Neural crest cell (in vitro differentiated cells): ENCODE measurements at places on chromosomes 16 and 17. TPM values are rescaled to one million over a fixed set of nuclear protein-coding genes. Genes with fewer than 3 reads are reported as not detected.

DNA sequence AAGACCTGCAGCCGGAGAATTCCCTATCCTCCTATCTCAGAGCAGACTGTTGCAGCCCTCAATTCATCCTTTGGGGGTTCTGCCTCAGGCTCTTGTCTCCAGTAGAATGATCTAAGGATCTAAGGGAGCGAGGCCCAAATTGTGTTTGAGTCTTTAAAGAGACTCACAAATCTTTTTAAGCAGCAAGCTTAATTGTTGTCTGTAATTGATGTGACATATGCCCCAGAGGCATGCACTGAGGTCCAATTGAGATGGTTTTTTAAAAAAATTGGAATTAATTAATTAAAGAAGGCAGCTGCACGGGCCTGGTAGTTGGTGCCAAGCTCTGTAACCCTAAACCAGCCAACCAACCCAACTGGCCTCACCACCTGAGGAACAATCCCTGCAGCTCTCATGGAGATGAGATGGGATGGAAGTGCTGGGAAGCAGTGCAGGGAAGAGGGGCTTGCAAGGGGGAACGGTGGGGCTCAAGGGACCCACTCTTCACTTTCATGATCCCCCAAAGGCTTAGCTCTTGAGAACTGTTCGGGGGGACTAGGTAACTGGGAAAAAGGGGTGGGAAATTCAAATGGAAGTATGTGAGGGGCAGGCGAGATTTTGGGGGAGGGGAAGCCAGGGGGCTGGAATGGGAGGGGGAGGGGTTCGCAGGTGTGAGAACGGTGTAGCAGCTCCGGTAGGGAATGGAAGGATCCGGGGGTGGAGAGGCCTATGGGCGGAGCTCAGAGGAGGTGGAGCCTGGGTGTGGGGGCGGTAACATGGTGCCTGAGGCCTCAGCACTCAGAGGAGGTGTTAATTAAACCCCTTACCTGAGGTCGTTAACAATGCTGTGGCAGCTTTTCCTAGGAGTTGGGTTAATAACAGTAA is 9.2 kb upstream of the ZNF652 start:
- H3K27ac ChIP-seq: no peak overlapping the region
- H3K4me3 ChIP-seq: no peak overlapping the region
- H3K4me1 ChIP-seq: peaks cover 2% of the 10 kb centered on the region
- no peak for DNase-seq

GRCh38 chr16:78133919-78134318 is 34.5 kb downstream of the WWOX start:
- no peak overlapping the region for H3K4me3 ChIP-seq
- H3K27me3 ChIP-seq: no peaks in the 10 kb centered on the region
- peaks cover 3% of the 10 kb centered on the region for H3K36me3 ChIP-seq

DNA sequence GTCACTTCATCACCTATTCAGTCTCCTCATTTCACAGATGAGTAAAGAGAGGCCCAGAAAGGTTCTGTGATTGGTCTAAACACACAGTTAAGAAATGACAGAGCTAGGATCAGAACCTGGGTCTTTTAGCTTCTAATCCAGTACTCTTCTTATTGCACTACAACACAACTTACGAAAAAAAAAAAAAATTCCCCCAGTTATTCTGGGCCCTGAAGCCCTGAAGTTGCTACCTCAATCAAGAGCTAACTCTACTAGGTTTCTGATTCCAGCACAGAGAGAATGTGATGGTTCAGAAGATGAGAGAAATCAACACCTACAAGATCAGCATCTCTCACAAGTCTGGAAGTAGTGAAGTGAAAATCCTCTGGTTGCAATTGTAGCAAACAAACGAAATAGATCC is 37.3 kb downstream of the GRB7 start:
- H3K4me3 ChIP-seq: no peak overlapping the region
- H3K4me1 ChIP-seq: peaks cover 4% of the 10 kb centered on the region
- no peaks in the 10 kb centered on the region for H3K36me3 ChIP-seq
- H3K27ac ChIP-seq: no peak overlapping the region
- peaks cover 56% of the 10 kb centered on the region for H3K27me3 ChIP-seq
- no peak for DNase-seq

- no peak for DNase-seq
- peaks cover 26% of the 10 kb centered on the region for H3K4me1 ChIP-seq
- no peaks in the 10 kb centered on the region for H3K36me3 ChIP-seq
- H3K27ac ChIP-seq: peak overlapping the region; percentile 37
- H3K4me3 ChIP-seq: no peak overlapping the region
- peaks cover 22% of the 10 kb centered on the region for H3K27me3 ChIP-seq
Observed at GRCh38 chr17:72602517-72603419, 481.9 kb downstream of the SOX9 start.

- no peak overlapping the region for H3K27ac ChIP-seq
- peak overlapping the region; percentile 98 for H3K4me3 ChIP-seq
- no peak for DNase-seq
- peaks cover 9% of the 10 kb centered on the region for H3K36me3 ChIP-seq
- peaks cover 9% of the 10 kb centered on the region for H3K27me3 ChIP-seq
Observed at GRCh38 chr16:1311738-1312466, 2.5 kb downstream of the UBE2I start.

- no peaks in the 10 kb centered on the region for H3K36me3 ChIP-seq
- H3K4me3 ChIP-seq: no peak overlapping the region
- DNase-seq: no peak
- no peak overlapping the region for H3K27ac ChIP-seq
- H3K4me1 ChIP-seq: no peaks in the 10 kb centered on the region
Observed at GRCh38 chr16:85104821-85105391, 7.4 kb downstream of the CIBAR2 start.

- H3K36me3 ChIP-seq: no peaks in the 10 kb centered on the region
- no peak overlapping the region for H3K27ac ChIP-seq
- DNase-seq: no peak
- no peak overlapping the region for H3K4me3 ChIP-seq
- H3K4me1 ChIP-seq: peaks cover 20% of the 10 kb centered on the region
Observed at GRCh38 chr17:17401271-17401781, 75.5 kb upstream of the MED9 start.

The SP6 gene
- 0.16 and 0.25 TPM in 2 replicates for total RNA-seq

The UTS2R gene
- not detected in 2 replicates for total RNA-seq

The HOXB1 gene
- 2.7 and 3.6 TPM in 2 replicates for total RNA-seq
